ENCODE measurements at places on chromosomes 16 and 17.

- no peak for DNase-seq
Observed at GRCh38 chr17:48645639-48646182, 19.6 kb upstream of the HOXB9 start.

DNA sequence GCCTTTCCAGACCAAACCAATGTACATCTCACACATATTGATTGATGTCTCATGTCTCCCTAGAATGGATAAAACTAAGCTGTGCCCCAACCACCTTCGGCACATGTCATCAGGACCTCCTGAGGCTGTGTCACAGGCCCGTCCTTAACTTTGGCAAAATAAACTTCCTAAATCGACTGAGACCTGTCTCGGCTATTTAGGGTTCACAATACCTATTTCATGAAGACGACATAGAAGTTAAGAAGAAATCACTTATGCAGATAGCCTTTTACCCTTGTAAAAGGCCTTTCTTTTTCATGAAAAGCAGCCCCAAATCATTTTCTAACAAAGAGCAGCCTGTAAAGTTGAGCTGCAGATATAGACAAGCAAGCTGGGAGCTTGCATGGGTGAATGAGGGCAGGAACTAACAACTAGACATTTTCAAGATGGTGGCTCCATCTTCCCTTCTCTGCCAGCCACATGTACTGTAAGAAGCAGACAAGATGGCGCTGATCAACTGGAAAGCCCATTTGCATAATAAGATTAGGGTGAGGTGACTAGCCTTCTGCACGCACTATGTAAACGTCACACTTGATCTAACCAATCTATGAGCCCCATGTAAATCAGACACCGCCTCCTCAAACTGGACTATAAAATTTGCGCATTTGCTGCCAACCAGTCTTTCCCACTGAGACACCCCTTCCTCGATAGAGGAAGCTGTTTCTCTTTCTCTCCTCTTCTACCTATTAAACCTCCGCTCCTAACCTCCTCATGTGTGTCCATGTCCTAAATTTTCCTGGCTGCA lies 4.7 kb upstream of the KDM8 start:
- no peak for DNase-seq

GRCh38 chr16:52592778-52593177 lies 45.8 kb upstream of the TOX3 start:
- no peak for DNase-seq

DNA sequence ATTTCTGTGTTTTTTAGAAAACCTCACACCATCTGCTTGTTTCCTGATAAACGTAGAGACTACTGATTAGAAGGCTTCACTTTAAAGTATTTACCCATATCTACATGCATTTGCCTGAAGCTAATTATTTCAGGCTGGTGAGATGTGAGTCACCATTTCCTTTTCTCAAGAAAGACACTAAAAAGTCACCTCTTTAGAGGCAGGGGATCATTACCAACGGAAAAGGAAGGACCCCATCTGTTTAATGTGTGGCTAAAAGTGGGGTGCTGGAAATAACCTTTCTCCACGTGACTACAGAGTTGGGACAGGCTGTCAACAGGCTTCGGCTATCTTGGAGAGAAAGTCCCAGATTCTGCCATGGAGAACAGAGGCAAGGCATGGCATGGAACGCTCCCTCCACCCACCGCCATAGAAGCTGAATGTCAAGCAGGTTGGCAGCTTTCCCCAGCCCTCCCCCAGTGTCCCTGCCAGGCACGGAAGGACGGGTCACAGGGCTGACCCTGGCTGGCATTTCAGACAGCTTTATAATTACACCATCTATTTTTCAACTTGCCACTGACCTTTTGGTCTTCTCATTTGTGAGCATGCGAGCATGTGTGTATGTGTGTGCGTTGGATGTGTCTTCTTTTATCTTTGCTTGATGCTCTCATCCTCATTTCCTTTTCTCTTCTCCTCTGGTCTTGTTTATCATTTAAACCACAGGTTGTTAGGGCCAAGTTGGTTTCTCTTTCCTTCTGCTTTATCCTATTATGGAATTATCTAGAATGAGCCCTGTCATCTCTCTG lies 157.0 kb downstream of the CPPED1 start:
- no peak for DNase-seq

DNA sequence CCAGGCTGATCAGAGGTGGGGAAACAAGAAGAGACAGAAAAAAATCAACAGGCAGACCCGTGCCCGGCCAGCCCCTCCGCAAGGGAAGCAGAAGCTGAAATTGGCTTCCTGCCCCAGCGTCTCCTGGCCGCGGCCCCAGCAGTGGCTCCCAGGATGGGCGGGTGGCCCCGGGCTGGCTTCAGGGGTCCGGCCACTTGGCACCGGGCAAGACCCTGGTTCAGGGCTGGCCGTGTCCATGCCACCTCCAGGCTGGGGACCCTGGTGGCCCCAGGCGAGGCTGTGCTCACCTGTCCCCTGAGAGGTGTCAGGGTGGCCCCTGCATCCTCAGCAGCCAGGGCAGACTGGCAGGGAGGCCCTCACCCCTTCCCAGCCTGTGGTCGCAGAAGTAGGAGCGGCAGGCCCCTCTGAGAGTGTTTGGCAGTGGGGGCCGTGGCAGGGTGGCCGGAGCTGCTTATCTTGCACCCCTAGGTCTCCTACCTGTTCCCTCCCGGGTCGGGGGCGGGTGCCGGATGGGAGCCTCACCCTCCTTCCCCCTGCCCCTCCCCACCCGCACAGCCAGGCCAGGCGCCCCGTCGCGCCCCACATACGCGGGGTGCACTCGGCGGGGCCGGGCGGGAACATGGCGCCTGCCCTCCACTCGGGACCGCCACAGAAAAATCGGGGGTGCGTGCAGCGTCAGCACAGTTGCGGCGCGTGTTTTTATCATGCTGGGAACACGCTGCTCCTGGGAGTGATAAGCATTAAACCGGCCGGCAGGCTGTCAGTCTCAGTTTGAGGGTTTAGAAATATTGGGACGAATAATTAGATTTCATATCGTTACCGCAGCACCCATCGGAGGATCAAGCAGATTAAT lies 46.7 kb upstream of the ZC3H18 start:
- DNase-seq = no peak

GRCh38 chr17:27846042-27846655 lies 45.8 kb upstream of the NOS2 start:
- no peak for DNase-seq

DNA sequence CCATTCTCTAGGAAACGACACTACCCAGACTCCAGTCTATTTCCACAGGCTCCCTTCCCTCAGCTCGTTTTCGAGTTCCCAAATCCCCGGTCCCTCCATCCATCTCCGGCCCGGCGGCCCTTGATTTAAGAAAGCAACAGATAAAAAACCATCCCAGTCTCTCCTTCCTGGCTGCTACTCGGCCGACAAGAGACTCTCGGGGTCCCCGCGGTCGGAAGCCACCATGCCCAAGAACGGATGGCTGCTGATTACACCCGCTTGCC lies 182 bp downstream of the RPL26 start:
- no peak for DNase-seq

DNA sequence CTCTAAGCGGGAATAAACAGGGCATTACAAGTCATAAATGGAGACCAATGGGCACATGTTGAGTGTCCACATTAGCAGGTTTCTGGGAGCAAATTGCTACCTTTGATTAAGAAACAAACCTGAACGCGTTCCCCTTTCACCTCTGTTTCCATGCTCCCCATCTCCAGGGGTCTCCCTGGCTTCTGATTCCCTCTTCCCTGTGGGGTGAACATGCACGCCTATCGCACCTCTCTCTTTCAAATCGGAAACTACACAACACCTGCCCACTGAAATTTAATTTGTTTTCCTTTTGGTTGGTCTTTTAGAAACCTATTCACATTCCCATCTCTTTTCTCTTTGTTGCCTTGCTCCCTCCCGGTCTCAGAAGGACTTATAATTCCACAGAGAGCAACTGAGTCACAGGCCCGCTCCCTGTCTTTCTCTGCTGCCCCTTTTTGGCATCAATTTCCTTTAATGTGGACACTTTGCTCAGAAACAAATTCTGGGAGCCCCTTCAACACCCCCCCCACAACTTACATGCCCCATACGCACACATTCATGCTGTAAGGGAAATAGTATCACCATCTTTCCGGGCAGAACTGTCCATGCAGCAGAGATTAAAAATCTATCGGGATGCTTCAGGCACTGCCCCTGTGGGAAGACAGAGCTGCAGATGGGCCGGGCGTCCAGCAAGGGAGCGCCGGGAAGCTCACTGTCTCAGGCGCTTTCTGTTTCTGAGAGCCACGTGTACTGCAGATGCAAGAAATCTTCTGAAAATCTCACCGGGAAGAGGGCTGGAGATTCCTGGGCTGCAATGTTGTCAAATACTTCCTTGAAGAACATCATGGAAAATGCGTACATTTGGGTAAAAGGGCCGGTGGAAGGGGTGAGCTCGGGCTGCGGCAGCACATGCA lies 7.2 kb upstream of the FOXF1 start:
- DNase-seq = no peak

DNA sequence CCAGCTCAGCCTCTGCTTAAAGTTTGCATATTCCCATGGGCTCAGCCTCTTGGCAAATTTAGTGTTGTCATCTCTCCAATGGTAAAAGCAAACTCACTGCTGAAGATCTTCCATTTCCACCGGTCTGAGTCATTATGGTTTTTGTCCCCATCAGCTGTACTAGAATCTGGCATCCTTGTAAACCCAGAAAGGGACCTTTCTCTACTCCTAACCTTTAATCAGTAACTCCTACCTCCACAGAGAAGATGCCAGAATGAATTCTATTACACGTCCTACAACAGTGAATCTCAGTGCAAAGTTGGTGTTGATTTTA lies 45.8 kb downstream of the ZNF652 start:
- no peak for DNase-seq

DNA sequence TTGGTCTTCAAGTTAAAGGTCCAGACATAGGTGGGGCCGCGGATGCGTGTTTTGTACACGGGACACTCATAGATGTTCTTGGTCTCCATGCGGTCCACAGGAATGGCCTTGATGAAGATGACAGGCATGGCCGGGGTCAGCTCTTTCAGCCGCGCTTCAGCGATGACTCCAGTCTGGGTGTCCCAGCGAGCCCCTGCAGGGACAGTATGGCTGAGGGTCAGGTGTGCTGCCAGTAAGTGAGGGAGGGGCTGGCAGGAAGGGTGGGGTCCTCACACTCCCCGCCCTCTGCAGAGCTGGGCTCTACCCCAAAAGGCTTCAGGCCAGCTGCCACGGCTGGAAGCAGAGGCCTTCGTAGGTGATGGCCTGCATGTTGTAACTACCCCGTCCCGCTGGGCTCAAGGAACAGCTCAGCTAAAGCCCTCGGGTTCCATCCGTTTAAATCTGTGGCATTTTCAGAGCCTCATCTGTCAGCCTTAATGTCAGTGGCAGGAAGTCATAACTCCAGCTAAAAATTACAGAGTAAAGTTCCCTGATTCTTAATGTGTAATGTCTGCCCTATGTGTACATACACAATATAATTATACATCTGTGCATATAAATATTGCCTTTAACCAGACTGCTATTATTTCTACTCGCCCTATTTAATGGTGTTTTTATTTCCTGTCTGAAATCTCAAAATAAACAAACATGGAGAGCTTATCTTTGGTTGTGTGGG lies 45.7 kb downstream of the PGS1 start:
- DNase-seq = no peak

GRCh38 chr17:80885947-80886582 lies 105.6 kb upstream of the CHMP6 start:
- no peak for DNase-seq

Data from activated T-helper 1 cell treated with Interleukin-2 at 50 U/mL for 16 hours (primary cell).